Left lung (tissue), 14 donors: ENCODE measurements at places on chromosomes 3 and 15. TPM values are rescaled to one million over a fixed set of nuclear protein-coding genes. Genes with fewer than 3 reads are reported as not detected.
A peak's percentile ranks its signal among the peaks of the same experiment; 100 is the strongest.

GRCh38 chr3:148319960-148320359 is 377.7 kb upstream of the AGTR1 start:
- DNase-seq: no peak

- no peak for DNase-seq
Observed at GRCh38 chr3:25139267-25139666, 288.8 kb upstream of the RARB start.

- DNase-seq: no peak
Observed at GRCh38 chr3:100407977-100408532, 6.7 kb downstream of the LNP1 start.

DNA sequence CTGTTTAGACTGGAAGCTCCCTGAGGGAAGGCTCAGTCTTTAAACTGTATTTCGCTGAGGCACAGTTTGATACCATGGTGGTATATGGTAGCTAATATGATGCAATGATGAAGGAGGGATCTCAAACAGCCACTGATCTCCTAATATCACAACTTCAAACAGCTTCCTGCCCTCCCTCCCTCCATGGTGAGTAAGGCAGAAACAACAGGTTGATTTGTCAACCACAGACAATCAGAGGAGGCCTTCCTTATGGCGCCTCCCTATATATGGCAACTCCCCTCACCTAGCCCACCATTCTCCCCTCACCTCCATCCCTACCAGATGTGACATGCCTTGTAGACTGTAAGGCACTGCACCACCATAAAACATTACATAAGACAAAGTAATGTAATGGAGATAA is 316.5 kb upstream of the ICE2 start:
- no peak for DNase-seq

DNA sequence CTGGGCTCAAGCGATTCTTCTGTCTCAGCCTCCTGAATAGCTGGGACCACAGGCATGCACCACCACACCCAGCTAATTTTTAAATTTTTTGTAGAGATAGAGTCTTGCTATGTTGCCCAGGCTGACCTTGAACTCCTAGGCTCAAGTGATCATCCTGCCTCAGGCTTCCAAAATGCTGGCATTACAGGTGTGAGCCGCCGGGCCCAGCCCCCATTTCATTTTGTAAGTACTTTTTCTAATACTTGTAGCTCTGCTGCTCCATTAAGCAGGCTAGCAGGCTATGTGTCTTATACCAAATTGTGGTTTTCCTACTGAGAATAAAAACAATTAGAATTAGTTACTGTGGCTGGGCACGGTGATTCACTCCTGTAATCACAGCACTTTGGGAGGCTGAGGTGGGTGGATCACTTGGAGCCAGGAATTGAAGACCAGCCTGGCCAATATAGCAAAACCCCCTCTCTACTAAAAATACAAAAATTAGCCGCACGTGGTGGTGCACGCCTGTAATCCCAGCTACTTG is 22.4 kb downstream of the NIPA1 start:
- no peak for DNase-seq

DNA sequence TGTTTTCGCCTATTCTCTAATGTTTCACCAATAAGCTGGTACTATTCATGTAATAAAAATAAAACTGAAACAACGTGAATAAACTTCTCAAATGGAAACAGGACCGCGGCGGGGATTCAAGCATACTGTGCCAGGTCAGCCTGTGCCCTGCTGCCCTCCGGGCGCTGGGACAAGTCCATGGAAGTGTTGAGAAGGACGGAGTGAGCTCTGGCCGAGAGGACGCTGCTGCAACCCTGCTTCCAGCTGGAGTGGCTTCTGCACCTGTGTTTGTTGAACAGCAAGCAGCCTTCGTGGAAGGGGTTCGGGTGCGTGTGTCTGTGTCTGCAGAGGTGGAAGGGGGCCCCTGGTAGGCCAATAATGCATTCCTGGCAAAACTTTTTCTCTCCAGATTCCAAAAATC is 50.0 kb upstream of the PCSK6 start:
- DNase-seq: no peak

DNA sequence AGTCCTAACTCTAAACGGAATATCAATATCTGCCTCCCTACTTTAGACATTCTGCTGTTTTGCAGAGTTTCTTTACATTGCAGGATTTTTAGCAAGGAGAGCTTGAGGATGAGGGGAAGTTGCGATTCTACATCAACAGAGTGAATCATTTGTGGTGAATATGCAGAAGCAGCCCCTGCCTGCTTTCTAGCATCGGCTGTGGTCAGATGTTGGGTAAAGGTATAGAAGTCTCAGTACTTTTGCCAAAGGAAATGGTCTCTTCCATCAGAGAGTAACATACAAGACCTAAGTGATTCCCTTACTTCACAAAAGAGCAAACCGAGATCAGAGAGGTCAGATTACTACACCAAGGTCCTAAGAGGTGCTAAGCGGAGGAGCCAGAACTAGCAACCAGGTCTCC is 15.2 kb downstream of the ST3GAL6 start:
- no peak for DNase-seq

GRCh38 chr3:182715006-182715405 is 78.3 kb upstream of the ATP11B start:
- no peak for DNase-seq

DNA sequence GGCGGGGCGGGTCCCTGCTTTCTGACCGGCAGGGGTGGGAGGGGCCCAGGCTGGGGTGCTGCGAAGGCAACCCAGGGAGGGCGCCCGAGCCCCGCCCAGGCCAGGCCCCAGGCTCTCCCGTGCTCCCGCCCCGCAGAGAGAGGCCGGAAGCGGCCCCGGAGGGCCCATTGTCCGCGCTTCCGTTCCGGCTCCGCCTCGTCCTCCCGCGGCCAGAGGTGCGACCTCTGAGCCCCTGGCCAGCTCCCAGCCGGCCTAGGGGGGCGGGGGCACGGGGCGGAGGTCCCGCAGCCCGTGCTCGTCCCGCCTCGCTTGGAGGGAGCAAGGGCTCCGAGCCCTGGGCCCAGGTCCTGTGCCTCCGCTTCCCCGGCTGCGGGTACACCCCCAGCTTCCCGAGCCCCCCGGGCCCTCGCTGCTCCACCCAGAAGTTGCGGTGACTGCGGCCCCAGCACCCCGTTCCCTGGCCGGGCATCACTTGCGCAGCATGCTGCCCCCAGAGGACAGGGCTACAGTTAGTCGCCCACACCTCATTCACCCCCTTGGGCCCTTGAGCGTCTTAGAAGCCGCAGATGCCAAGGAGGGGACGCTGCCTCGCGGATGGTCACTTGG is 20.4 kb upstream of the PLXND1 start:
- peak; percentile 67 for DNase-seq

DNA sequence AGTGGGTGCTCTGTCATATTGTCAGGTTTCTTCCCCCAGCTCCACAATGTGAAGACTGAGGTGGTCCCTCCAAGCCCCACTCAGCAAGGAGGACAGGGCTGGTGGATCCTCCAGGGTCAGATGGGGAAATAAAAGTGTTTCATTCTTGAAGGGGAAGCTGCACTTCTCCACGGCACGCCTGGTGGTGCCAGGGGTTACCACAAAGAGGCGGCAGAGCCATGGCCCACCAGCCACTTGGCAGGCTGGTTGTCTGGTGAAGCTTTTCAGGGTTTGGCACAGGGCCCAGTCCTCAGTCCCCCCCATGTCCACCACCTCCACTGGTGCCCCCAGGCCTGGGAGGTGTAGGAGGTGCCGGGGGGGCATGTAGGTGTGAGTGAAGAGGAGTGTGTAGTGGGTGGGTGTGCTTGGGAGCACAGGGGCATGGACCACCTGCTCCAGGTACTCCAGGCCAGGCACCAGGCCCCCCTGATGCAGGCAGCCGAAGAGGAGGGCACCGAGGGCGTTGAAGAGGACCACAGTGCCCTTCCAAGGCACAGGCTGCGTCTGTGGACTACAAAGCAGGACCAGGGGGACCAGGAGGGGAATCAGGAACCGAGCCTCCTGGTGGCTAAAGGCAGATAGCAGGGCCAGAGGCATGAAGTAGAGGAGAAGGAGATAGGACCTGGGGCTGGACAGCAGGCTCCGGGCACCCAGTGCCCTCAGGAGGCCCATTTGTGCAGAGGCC is 5.0 kb upstream of the NCBP2 start:
- DNase-seq: no peak

DNA sequence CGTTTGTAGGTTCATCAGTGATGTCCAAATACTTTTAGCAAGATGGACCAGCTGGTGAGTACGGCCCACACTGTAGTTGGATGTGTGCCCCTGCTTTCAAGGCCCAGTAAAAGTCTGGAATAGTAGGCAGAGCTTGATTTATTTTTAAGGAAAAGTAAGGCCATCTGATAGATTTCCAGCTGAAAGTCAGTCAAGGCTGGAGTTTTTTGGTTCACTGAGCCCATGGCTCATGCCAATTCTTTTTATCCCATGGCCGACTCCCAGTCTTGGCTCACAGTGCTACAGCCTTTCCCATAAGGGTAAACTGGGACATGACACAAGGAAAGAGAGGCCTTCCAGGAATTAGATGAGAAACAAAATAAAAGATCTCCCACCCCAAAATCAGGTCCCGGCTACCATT is 13.5 kb downstream of the CCDC80 start:
- DNase-seq: no peak

- no peak for DNase-seq
Observed at GRCh38 chr15:70766597-70766996, 3.2 kb upstream of the UACA start.

MYRIP gene
- total RNA-seq: 0.87 TPM

SCN5A gene
- total RNA-seq: 0.97 TPM

NOX5 gene
- total RNA-seq: 0.23 TPM

MBD4 gene
- 29.9 TPM for total RNA-seq

LSMEM2 gene
- total RNA-seq: not detected

CRYGS gene
- total RNA-seq: 3.7 TPM
